BE2C (cell line): ENCODE measurements at places on chromosomes 11 and 22.
A peak's percentile ranks its signal among the peaks of the same experiment; 100 is the strongest.

GRCh38 chr22:28706845-28707244 lies 27.2 kb upstream of the TTC28 start:
- DNase-seq, result no peak

DNA sequence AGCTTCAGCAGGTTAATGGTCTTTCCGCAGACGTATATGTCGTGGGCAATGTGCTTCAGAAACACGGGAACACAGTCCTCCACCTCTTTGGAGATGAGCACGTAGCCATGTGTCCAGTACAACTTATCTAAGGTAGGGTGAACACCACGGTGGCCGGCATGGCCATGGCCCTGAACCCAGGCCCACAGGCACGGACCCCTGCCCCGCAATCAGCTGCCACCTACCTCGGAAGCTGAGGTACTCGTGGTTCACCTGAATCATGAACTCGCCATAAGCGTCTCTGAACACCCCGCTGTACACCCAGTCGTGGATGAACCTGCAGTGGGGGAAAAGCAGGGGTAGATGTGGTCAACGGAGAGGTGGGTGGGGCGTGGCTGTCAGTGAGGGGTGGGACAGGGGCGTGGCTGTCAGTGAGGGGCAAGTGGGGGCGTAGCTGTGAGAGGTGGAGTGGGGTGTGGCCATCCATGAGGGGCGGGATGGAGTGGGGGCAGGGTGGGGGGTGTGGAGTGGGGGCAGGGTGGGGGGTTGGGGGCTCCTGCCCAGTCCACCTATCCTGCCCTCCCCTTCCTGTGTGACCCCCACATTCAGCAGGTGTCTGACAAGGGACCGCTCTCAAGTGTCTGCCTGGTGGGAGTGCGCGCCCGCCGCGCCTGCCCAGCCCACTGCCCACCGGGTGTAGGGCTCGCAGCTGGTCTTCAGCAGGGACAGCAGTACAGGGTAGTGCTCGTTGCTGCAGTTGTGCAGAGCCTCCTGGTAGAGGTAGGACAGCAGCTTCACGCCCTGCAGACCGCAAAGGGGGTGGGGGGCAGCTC lies 18.6 kb downstream of the TUBGCP6 start:
- no peak for DNase-seq

DNA sequence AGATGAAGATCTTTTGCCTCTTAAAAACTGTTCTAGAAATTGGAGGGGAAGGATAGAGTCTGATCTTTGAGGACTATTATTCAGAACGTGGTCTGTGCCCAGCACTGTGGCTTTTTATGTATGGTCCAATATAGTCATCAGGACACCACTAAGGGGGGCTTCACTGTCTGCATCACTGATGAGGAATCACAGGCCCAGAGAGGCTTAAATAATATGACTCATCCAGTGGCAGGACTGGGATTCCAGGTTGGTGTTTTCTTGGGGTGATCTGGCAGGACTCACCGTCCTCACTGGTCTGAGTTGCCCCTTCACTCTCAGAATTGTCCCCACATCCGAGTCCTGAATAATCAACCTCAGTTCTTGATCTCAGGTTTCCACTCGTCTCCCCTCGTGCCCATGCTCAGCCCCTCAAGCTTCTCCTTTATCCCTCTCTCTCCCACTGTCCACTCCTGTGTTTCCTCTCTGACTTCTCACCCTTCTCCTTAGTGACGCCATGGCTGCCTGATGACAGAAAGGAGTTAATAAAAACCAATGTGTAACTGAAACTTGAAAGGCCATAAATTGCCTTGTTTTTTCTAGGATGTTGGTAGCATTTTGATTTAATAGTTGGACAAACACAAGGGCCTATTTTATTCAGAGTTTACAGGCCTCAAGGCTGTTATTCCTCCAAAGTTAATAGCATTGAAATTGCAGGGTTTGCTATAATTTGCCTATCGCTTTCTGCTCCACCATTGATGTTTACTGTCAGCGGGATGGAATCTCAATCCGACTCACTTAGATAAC lies 95.7 kb upstream of the NNMT start:
- DNase-seq, result no peak

- DNase-seq, result no peak
These were observed 151.0 kb downstream of the MPPED1 start for GRCh38 chr22:43562843-43563242.

GRCh38 chr11:35402751-35403660 lies 16.4 kb downstream of the SLC1A2 start:
- no peak for DNase-seq

DNA sequence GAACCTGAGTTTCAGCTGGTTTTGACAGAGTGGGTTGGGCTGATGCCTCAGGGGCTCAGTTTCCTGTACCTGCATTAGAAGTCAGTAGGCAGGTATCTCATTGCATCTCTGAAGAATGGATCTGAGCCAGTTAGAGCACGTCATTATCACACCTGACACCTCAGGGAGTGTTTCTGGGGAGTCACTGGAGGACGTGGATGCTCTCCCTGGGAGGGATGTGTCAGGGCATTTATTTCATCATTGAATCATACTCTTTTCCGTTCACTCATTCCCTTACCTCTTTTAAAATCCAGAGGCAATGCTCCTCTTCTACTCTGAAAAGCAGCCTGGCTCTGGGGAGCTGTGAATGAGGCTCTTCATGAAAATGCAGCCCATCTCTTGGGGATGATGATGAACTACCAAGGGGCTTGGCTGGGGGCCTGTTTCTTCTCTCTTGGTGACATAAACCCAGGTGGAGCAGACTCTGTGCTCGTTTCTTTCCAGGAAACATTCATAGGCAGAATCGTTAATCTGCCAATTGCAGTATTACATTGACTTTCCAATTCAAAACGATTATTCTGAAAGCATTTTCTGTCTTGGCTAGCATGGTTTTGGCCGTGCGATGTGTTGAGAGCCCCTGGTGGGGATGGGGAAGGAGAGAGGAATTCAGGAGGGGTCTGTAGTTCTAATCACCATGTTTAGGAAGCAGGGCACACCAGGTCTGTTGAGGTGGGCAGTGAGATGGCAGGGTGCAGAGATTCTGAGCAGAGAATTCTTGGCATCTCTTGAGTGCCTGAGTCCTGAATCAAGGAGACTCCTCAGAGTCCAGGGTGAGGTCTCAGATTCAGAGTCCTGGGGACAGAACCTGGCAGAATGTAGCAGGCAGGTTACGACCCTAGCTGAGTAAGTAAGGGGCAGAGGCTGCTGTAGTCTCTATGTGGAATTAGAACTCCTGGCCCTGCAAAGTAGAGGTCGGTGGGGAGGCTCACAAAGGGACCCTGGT lies 12.6 kb downstream of the PARVA start:
- DNase-seq, result no peak

DNA sequence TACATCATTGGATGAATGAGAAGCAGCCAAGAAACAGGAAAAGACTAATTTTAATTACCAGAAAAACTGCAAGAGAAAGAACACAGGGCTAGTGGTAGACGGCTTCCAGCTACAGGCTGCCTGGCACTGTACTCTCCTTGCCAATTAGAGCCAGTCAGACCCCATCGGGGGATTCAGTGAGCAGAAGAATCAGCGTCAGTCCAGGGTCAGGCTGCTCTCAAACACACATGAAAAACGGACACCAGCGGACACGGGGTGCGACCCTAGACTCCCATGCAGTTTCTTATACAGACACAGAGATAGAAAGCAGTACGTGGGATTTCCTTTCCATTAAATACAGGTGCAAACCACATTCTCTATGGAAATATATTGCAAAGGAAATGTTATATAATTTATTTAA lies 1.1 kb upstream of the CNTN5 start:
- peak; percentile 19 for DNase-seq

GRCh38 chr22:20091690-20092476 lies 11.8 kb downstream of the DGCR8 start:
- no peak for DNase-seq

GRCh38 chr11:69705901-69706787 lies 2.3 kb upstream of the FGF19 start:
- DNase-seq, result no peak

- no peak for DNase-seq
These were observed 7.6 kb downstream of the LRRC51 start for GRCh38 chr11:72088076-72088808.

GRCh38 chr11:67020949-67021348 lies 2.0 kb upstream of the SYT12 start:
- no peak for DNase-seq

GRCh38 chr11:132186699-132187098 lies 816.3 kb downstream of the NTM start:
- no peak for DNase-seq

- DNase-seq, result no peak
These were observed 60.2 kb upstream of the LYVE1 start for GRCh38 chr11:10628508-10629236.

DNA sequence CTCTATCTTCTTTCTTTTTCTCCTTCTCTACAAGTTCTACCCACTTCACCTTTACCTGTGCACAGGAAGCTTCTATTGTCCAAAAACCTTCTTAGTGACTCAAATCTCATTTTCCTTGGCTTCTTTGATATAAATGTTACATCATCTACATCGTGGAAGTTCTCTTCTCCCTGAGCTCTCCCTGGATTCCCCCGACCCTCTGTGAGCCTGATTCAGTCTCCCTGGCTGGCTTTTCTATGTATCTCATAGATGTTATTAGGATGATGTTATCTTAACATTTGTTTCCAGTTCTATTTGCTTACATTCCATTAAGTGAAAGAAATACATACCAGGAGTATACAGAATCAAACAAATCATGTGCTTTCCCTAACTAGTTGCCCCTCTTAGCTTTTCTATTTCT lies 235.8 kb upstream of the PITPNB start:
- no peak for DNase-seq

- no peak for DNase-seq
These were observed 9.7 kb downstream of the INCENP start for GRCh38 chr11:62133328-62134065.

GRCh38 chr11:57477507-57478189 lies 17.3 kb downstream of the RTN4RL2 start:
- DNase-seq, result no peak

- no peak for DNase-seq
These were observed 191.6 kb upstream of the PGR start for GRCh38 chr11:101321222-101321621.

GRCh38 chr22:38973289-38974169 lies 8.6 kb upstream of the APOBEC3B start:
- peak; percentile 66 for DNase-seq

- DNase-seq, result no peak
These were observed 47.2 kb downstream of the GAB4 start for GRCh38 chr22:16960884-16961249.

DNA sequence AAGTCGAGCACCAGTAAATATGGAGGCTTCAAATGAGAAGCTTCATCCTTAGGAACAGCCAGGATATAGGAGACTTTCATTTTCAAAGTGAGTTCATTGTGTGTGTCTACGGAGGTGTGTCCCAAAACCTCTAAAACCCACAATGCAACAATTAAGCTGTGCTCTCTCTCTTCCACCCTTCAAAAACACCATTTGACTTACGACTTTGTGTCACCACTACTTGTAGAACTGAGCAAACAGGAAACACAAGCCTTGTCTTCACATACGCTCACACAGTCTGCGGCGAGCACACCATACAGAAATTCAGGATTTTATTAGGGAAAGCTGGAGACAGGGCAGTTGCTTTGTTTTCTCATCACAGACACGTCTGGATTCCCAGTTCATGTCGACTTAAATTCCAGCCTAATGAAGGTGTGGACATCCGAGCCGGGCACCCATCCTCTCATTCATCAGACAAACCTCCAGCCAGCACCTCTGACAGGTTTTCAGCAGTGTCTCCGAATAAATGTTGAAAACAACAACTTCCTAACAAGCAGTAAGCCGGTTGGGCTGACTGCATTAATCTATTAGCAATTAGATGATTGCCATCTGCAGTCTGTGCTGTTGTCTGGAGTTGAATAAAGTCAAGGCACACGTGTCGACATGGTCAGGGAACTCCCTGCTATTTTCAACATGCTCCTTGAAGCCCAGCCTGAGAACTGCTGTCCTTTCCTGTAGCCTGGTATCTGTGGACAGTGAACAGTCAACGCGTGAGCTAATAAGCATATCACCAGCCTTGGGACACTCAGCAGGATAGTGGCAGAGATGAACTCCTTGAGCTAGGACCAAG lies 1411.1 kb downstream of the BRD1 start:
- no peak for DNase-seq

DNA sequence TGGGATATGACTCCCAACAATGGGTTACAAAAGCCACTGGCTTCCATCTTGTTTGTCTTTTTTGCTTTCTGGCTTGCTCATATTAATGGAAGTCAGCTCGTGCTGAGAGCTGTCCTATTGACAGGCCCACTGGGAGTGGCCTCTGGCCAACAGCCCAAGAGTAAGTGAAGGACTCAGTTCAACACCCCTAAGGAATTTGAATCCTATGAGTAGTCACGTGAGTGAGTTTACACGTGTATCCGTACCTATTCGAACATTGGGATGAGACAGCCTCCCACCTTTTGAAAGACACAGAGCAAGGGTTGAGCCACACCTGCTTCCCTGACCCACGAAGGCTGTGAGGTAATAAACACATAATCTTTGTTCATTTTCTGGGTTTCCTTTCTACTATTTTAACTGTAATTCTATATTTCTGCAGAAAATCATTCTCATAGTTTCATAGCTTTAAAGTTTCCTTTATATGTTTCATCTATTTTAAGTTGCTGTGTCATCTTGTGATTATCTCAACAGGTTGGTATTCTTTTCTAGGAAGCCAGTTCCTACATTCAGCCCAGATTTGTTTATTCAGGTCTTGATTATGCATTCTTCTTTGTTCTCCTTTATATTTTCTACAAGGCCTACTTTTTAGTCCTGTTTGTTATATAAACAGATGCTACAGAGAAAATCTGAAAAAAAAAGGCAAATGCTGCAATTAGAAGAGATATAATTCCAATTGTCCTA lies 802.3 kb downstream of the CNTN5 start:
- DNase-seq, result no peak

- no peak for DNase-seq
These were observed 23.0 kb downstream of the PIWIL3 start for GRCh38 chr22:24751518-24751917.

GRCh38 chr11:35932681-35933319 lies 11.1 kb upstream of the LDLRAD3 start:
- DNase-seq, result no peak

GRCh38 chr11:44304091-44305025 lies 5.6 kb downstream of the ALX4 start:
- no peak for DNase-seq

- no peak for DNase-seq
These were observed 1680.6 kb upstream of the RAG2 start for GRCh38 chr11:38278457-38279141.
